ENCODE measurements at places on chromosomes 7 and 10. TPM values are rescaled to one million over a fixed set of nuclear protein-coding genes. Genes with fewer than 3 reads are reported as not detected.

Gene CCDC3
- 0.36 TPM for total RNA-seq

Gene CNPY4
- 29.4 TPM for total RNA-seq

Gene H2BK1
- total RNA-seq = not detected

Gene GIMAP1
- not detected for total RNA-seq

Gene COL17A1
- total RNA-seq = 1.6 TPM

Gene FAM131B
- 1.3 TPM for total RNA-seq

Gene SVIL
- 47.0 TPM for total RNA-seq

Gene PTN
- 14.8 TPM for total RNA-seq

Gene IGFBP1
- 0.12 TPM for total RNA-seq

Gene RGS10
- total RNA-seq = 25.0 TPM

Gene AZGP1
- total RNA-seq = not detected

Gene RGR
- not detected for total RNA-seq

Gene TBC1D12
- 16.9 TPM for total RNA-seq

Gene GFRA1
- 31.3 TPM for total RNA-seq

Gene NUB1
- total RNA-seq = 38.7 TPM

Measured in hair follicle dermal papilla cell (primary cell).